ENCODE measurements at places on chromosomes 11 and 22. TPM values are rescaled to one million over a fixed set of nuclear protein-coding genes. Genes with fewer than 3 reads are reported as not detected.

- no peak overlapping the region for H3K4me3 ChIP-seq
- DNase-seq: no peak
- H3K27ac ChIP-seq: no peak overlapping the region
Measured at GRCh38 chr11:59862252-59862651, 4.0 kb downstream of the TCN1 start.

GRCh38 chr11:13448876-13449275, 14.1 kb downstream of the BTBD10 start:
- no peak overlapping the region for H3K4me3 ChIP-seq
- H3K4me1 ChIP-seq: peaks cover 30% of the 10 kb centered on the region
- no peaks in the 10 kb centered on the region for H3K36me3 ChIP-seq
- peak; percentile 26 for DNase-seq
- no peaks in the 10 kb centered on the region for H3K27me3 ChIP-seq
- peak overlapping the region; percentile 42 for H3K27ac ChIP-seq

- no peak overlapping the region for H3K4me3 ChIP-seq
- no peaks in the 10 kb centered on the region for H3K4me1 ChIP-seq
- peaks cover 99% of the 10 kb centered on the region for H3K27me3 ChIP-seq
- no peak for DNase-seq
- no peak overlapping the region for H3K27ac ChIP-seq
Measured at GRCh38 chr22:27068121-27068520, 410.7 kb downstream of the MIAT start.

DNA sequence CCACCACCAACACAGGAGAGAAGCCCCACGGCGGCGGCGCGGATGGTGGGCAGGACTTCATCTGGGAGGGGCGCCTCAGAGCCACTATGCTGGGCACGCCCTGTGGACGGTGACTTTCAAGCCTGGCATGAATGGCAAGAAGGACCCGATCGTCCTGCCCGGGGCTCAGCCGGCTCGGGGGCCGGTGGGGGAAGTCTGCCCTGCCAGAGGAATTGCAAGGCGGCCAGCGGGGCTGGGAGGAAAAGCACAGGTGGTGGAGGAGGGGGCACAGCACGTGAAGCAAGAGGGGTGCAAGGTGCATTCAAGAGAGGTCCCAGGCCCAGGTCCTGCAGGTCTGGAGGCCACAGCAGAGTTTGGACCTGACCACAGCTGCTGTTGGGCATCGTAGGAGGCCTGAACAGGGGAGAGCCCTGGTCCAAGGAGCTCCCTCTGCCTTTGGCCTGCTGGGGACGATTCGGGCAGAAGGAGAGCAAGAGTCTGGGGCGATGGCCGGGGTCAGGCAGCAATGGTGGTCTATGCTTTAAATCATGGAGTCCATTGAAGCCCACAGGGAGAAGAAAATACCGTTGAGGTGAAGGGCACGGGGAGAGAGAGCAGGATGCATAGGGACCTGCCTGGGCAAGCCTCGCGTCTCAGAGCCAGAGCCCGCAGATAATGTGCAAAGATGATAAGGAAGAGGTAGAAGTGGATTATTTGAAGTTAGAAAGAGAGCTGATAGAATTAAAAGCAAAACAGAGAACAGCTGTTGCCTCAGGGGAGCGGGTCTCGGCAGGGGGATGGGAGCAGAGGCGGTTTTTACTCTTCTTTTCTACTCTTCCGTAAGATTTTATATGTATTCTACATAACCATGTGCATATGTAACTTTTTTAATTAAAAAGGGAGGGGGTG, 82.6 kb upstream of the SHISAL1 start:
- peak; percentile 3 for DNase-seq
- H3K27me3 ChIP-seq: peaks cover 20% of the 10 kb centered on the region
- no peaks in the 10 kb centered on the region for H3K4me1 ChIP-seq

DNA sequence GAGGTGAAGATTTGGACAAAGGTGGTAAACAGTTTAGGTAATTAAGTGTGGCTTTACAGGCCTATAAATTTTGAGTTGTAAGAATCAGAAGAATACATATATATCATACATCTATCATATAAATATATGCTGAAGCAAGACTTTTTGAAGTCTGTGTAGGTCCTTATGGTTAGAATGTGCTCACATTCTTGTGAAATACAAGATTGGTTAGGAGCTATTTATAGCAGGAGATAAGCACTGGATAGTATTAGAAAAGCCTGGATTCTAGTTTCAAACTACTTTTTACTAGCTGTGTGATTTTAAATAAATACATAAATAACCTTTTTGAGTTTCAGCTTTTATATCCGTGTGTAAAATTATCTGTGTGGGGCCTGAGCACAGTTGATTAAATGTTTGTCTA, 42.3 kb downstream of the ANKRD42 start:
- H3K27ac ChIP-seq: no peak overlapping the region
- no peak for DNase-seq
- no peaks in the 10 kb centered on the region for H3K36me3 ChIP-seq
- H3K4me3 ChIP-seq: no peak overlapping the region
- peaks cover 12% of the 10 kb centered on the region for H3K4me1 ChIP-seq

The CDC42EP1 gene
- total RNA-seq: 17.7 TPM

The MYRF gene
- 0.14 TPM for total RNA-seq

The RAB38 gene
- total RNA-seq: 0.44 TPM
